H4 (cell line): ENCODE measurements at places on chromosomes 3 and 15. TPM values are rescaled to one million over a fixed set of nuclear protein-coding genes. Genes with fewer than 3 reads are reported as not detected.

The UBL7 gene
- total RNA-seq = 78.0 and 83.9 TPM in 2 replicates

The MESP1 gene
- 0.47 TPM in 1 of 2 replicates, not detected in the other for total RNA-seq

The SLC28A2 gene
- total RNA-seq = not detected in 2 replicates

The CIP2A gene
- total RNA-seq = 15.4 and 22.3 TPM in 2 replicates
